ENCODE measurements at places on chromosomes 6 and 20. TPM values are rescaled to one million over a fixed set of nuclear protein-coding genes. Genes with fewer than 3 reads are reported as not detected.
A peak's percentile ranks its signal among the peaks of the same experiment; 100 is the strongest.

Gene LCA5
- 8.9 TPM for total RNA-seq

Gene PPP1R3G
- 0.67 TPM for total RNA-seq

DNA sequence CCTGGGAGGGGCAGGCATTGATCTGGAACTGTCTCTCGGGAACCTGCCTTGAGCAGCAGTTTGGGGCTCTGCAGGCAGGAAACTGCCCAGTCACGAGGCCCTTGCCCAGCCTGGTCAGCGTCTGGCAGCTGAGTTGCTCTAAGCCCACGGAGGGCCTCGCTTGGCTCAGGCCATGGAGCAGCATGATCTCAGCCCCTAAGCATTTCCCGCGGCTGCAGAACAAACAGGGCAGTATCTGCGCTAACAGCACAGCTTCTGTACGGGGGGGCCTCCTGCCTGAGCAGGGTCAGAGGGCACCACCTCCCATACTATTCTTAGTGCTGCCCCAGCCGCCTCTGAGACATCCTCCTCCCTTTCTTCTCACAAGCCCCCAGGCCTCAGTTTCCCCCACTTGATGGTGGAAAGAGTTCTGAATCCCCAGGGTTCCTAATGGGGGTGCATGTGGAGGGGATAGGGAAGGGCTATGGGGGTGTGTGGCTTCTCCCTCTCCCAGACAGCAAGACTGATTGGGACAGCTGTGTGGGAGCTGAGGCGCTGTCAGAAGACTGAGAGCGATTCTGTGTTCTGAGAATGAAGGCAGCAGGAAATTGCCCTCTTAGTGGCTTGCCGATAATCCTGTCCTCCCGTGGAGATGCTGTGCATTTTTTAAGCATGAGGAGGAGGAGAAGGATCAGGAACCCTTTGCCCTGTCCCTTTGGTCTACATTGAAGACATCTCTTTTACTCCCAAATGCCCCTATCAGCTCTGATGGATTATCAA lies 46.4 kb downstream of the MOCS1 start:
- no peak overlapping the region for H3K4me3 ChIP-seq
- H3K36me3 ChIP-seq, result no peaks in the 10 kb centered on the region
- peaks cover 11% of the 10 kb centered on the region for H3K4me1 ChIP-seq
- H3K27ac ChIP-seq, result no peak overlapping the region
- DNase-seq, result peak; percentile 73

Gene METTL24
- 6.6 TPM for total RNA-seq

DNA sequence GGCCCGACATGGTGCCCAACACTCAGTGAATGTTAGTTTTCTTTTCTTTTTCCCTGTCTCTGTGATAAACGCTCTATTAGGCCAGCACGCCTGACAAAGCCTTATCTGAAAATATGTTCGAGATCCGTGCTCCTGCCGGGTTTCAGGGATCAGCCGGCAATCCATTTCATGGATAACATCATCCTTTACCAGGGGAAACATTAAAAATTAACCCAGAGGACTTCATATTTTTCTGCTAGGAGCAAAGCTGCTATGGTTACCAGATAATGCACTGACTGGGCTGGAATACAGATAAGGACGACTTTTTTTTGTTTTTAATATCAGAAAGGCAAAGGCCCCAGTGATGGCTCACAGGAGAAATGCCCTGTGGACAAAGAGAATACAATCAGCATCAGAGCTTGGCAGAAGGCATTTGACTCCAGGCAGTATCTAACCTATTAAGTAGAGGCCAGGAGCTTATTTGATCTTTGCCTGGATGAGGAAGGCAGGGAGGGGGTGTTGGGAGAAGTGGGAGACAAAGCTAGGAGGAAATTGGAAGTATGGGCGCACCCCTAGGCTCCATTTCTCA lies 482.0 kb upstream of the CHD6 start:
- H3K4me1 ChIP-seq, result no peaks in the 10 kb centered on the region
- no peak for DNase-seq
- H3K36me3 ChIP-seq, result no peaks in the 10 kb centered on the region
- H3K27me3 ChIP-seq, result no peaks in the 10 kb centered on the region
- H3K27ac ChIP-seq, result no peak overlapping the region

GRCh38 chr6:7042056-7042653 lies 65.6 kb upstream of the RREB1 start:
- H3K27ac ChIP-seq, result no peak overlapping the region
- no peaks in the 10 kb centered on the region for H3K4me1 ChIP-seq
- H3K36me3 ChIP-seq, result no peaks in the 10 kb centered on the region
- DNase-seq, result no peak
- no peak overlapping the region for H3K4me3 ChIP-seq
- H3K27me3 ChIP-seq, result no peaks in the 10 kb centered on the region

- H3K36me3 ChIP-seq, result no peaks in the 10 kb centered on the region
- H3K4me3 ChIP-seq, result no peak overlapping the region
- H3K27ac ChIP-seq, result no peak overlapping the region
- no peaks in the 10 kb centered on the region for H3K27me3 ChIP-seq
Measured at GRCh38 chr6:22651731-22652130, 82.4 kb downstream of the HDGFL1 start.

GRCh38 chr20:63217706-63218105 lies 1.8 kb upstream of the YTHDF1 start:
- H3K27ac ChIP-seq, result no peak overlapping the region
- H3K27me3 ChIP-seq, result no peaks in the 10 kb centered on the region
- H3K36me3 ChIP-seq, result no peaks in the 10 kb centered on the region
- peak; percentile 44 for DNase-seq
- peaks cover 6% of the 10 kb centered on the region for H3K4me1 ChIP-seq

- no peaks in the 10 kb centered on the region for H3K36me3 ChIP-seq
- H3K27ac ChIP-seq, result no peak overlapping the region
- no peak for DNase-seq
- H3K4me1 ChIP-seq, result no peaks in the 10 kb centered on the region
Measured at GRCh38 chr20:59151820-59152219, 11.8 kb upstream of the ZNF831 start.

GRCh38 chr6:155352811-155353210 lies 38.5 kb upstream of the TFB1M start:
- H3K36me3 ChIP-seq, result no peaks in the 10 kb centered on the region
- no peaks in the 10 kb centered on the region for H3K4me1 ChIP-seq
- H3K27ac ChIP-seq, result no peak overlapping the region
- H3K27me3 ChIP-seq, result no peaks in the 10 kb centered on the region
- no peak overlapping the region for H3K4me3 ChIP-seq

DNA sequence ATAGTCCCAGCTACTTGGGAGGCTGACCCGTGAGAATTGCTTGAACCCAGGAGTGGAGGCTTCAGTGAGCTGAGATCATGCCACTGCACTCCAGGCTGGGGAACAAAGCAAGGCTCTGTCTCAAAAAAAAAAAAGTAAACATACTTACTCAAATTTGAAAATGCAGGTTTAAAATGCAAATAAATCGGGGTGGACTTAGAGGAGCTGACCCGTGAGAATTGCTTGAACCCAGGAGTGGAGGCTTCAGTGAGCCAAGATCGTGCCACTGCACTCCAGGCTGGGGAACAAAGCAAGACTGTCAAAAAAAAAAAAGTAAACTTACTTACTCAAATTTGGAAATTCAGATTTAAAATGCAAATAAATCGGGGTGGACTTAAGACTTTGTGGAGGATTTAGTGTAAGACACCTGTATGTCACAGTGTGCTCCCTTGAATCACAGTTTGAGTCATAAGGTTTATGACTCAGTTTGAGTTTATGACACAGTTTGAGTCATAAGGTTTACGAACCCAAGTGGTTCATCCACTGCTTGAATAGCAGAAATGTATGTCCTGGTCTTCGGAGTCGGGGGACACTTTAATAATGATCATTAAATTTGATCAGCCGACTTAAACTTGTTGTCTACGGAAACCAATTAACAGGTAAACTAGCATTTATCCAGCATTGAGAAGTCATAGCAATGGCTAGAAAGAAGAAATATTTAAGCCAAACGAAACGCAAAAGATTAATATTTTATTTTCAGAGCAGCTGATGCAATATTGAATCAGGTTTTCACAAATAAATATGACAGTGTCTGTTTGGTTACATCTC lies 6.8 kb upstream of the MRPS10 start:
- H3K27me3 ChIP-seq, result no peaks in the 10 kb centered on the region
- DNase-seq, result no peak
- no peaks in the 10 kb centered on the region for H3K4me1 ChIP-seq
- H3K36me3 ChIP-seq, result no peaks in the 10 kb centered on the region
- H3K4me3 ChIP-seq, result no peak overlapping the region

- H3K27ac ChIP-seq, result no peak overlapping the region
- H3K27me3 ChIP-seq, result no peaks in the 10 kb centered on the region
- H3K36me3 ChIP-seq, result no peaks in the 10 kb centered on the region
- no peaks in the 10 kb centered on the region for H3K4me1 ChIP-seq
- DNase-seq, result no peak
- H3K4me3 ChIP-seq, result no peak overlapping the region
Measured at GRCh38 chr20:57627339-57627738, 7.1 kb upstream of the ZBP1 start.

- H3K27me3 ChIP-seq, result no peaks in the 10 kb centered on the region
- peak overlapping the region; percentile 26 for H3K27ac ChIP-seq
- no peaks in the 10 kb centered on the region for H3K4me1 ChIP-seq
- H3K36me3 ChIP-seq, result no peaks in the 10 kb centered on the region
Measured at GRCh38 chr6:56842686-56843475, 112.0 kb upstream of the BEND6 start.

DNA sequence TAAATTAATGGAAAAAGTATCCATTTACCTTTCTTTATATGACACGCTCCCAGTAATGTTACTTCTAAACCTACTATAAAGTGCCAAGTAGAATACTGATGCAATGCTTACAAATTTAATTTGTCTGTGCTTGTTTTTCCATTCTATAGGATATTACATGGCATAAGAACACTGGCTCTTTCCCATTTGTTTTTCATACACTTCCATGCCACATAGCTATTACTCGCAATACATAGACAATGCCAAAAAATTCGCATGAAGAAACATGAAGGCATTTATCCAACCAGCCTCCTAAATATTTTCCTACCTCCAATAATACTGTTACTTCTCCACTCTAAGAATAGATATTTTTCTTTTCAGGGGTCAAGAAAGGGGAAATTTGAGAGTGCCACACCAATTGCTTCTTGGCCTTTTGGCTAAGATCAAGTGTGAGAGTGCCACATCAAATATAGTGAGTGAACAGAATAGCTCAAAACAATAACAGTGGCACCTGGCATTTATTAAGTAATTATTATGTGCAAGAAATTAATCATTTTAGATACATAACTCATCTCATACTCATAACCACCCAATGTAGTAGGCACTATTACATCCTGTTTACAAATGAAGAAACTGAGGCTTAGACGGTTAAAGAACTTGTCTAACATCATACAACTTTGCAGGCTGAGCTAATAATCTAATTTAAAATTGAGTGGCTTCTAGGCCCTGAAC lies 845 bp upstream of the DST start:
- no peak overlapping the region for H3K27ac ChIP-seq
- DNase-seq, result no peak
- H3K4me3 ChIP-seq, result no peak overlapping the region
- no peaks in the 10 kb centered on the region for H3K36me3 ChIP-seq

Measured in ovary (tissue), 10 donors.